ENCODE measurements at places on chromosomes 4 and X.

DNA sequence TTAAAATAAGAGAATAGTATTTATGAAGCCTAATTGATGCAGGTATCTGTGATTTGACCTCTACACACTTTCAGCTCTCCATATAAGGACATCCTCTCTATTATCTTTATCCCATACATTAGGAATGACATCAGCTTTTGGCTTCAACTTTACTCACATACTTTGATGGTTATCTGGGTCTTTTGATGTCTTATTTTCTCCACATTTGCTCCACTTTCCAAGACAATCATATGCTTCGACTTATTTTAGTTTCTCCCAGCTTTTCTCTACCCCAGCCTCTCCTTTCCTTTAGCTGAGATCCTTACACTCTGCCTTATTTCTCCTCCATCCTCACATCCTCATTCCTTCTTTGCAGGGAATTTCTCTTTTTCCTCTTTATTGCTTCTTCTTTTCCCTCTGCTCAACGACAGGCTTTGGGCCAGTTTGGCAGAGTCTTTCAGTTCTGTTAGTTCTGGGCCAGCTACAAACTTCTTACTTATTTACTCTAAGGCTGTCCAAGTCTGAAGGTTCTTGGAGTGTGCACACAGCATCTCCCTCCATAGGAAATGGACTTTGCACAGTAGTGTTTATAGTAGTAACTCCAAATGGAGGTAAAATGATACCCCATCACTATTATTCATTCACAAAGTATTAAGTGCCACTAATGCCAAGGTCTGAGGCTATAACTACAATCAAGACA, 50.5 kb downstream of the SLC4A4 start:
- no peak for DNase-seq

DNA sequence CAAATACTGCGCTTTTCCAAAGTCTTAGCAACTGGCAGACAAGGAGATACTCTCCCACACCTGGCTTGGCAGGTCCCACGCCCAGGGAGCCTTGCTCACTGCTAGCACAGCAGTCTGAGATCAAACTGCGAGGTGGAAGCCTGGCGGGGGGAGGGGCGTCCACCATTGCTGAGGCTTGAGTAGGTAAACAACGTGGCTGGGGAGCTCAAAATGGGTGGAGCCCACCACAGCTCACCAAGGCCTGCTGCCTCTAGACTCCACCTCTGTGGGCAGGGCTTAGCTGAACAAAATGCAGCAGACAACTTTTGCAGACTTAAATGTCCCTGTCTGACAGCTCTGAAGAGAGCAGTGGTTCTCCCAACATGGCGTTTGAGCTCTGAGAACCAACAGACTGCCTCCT, 23.0 kb upstream of the NFKB1 start:
- no peak for DNase-seq

DNA sequence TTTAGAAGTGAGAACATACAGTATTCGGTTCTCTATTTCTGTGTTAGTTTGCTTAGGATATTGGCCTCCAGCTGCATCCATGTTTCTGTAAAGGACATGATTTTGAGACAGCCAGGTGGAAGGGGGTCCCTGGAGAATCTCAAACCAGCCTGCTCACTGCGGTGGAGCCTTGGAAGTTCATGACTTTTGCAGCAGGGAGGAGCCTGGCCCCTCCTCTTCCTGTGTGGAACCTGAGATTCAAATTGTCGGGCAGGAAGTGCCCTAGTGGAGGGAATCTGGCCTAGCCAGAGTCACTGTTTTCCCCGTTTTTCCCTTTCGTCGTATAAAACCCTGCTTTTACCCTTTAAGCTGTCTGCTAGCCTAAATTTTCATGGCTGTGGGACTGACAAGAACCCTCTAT, 762.6 kb downstream of the PCDH18 start:
- DNase-seq: no peak

- no peak for DNase-seq
These were observed 191.0 kb upstream of the ARX start for GRCh38 chrX:25206778-25207177.

- DNase-seq: no peak
These were observed 26.4 kb downstream of the RBM47 start for GRCh38 chr4:40603281-40603680.

GRCh38 chr4:37486166-37486565, 200.0 kb downstream of the RELL1 start:
- no peak for DNase-seq

DNA sequence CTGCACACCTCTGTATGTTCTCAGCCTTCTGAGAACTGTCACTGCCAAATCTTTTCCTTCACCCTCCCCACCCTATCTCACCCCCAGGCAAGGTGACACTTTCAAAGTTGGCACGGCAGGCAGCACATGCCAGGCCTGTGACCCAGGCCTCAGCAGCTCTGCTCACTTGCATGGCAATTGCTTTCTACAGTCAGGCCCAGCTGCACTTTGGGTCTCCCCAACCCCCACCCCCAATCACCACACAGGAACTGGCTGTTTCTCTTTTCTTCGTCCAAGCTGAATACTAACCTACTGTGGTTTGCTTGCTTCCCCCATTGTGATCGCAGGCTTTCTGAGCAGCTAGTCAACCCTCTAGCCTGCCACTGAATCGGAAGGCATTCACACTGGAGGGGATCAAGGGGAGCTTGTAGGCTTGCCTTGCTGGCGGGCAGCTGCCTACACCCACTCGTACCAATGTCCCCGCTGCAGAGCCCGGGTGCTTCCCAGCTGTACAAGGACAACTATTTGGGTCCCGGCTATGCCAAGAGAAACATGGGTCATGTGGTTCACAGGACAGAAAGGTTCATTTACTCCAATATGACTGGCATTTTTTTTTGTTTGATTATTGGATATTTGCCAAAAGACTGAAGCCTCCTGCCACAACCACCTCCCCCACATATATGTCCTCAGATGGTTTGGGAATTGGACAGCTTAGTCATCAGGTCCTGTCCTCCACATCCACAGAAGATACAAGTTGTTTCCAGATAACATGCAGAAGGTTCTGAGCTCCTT, 28.1 kb downstream of the SLC25A43 start:
- DNase-seq: no peak

DNA sequence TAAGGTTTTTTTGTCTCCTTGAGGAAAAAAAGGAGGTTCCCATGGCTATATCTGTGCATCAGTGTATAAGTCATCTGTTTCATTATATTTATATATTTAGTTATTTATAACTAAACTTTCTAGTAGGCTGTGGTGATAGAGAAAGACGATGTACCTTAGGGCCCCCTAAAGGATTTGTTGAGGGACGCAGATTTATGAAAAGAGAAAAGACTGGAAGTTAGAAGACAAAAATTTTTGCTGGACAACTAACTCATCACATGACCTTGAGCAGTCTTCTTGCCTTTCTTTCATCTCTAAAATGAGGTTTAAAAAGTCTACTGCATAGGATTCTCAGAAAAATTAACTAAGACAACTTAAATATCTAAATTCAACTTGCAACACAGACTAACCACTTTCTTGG, 6.1 kb downstream of the GASK1B start:
- DNase-seq: no peak

GRCh38 chr4:106627051-106627450, 258.5 kb upstream of the GIMD1 start:
- no peak for DNase-seq

- no peak for DNase-seq
These were observed 46.2 kb downstream of the STAP1 start for GRCh38 chr4:67604749-67605148.

GRCh38 chr4:83581411-83582288, 45.7 kb downstream of the GPAT3 start:
- DNase-seq: no peak

- DNase-seq: no peak
These were observed 1.2 kb downstream of the BCOR start for GRCh38 chrX:40096395-40097091.

- no peak for DNase-seq
These were observed 20.6 kb downstream of the SH3KBP1 start for GRCh38 chrX:19866626-19867410.

GRCh38 chr4:99038213-99038612, 42.7 kb downstream of the METAP1 start:
- no peak for DNase-seq

- DNase-seq: no peak
These were observed 344.2 kb downstream of the GRIA2 start for GRCh38 chr4:157564771-157565170.

DNA sequence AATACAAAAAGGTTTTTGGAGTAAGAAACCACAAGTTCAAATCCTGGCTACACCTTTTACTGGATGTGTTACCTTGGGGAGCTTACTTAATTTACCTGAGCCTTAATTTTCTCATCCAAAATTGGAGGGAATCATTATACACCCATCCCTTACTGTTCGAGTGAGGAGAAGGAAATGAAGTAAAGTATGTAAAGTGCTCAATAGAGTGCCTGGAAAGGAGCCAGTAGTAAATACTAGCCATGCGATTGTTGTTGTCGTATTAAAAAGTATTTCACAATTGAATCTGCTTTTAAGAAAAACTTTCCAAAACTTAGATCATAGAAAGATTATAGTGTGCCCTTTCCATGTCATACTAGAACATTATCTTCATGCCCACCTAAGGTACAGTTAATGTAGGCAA, 124.5 kb downstream of the ATXN3L start:
- no peak for DNase-seq

DNA sequence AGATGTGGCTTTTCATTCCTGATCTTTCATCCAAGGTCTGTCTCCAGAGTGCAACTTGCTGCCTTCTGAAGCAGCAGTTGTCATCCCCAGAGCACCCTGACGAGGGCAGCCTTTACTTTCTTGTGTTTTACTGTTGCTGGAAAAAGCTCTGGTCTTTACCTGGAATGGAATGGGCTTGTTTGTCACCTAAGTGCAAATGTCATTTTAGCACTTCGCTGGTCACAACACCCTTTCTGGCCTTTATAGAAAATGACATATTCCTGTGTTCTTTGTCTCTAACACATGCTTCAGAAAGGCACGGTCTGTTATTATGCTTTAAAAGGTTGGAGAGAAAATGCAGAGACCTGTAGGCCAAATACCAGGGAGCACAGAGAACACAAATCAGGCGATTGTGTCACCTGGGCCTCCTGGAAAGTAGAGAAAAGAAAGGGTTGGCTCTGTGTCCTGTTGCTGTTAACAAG, 332.7 kb upstream of the IGFBP7 start:
- no peak for DNase-seq

DNA sequence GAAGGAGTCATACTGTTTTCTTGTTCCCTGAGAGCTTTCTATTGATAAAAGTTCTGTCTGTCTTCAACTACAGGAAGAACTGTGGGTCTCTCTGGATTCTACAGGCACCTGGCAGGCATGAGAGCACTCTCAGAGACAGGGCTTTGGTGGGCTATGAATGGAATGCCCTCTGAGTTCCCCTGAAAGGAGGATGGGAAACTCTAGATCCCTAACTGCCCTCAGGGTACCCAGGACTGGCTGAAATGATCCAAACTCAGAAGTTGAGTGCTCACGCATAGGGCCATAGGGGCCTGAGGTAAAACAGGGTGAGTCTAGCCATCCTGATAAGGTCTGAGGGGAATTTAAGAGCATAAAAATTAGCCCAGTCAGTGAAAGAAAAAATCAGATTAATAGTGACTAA, 59.0 kb upstream of the SCRG1 start:
- no peak for DNase-seq

Data from stimulated activated CD8-positive, alpha-beta memory T cell treated with anti-CD3 and anti-CD28 coated beads, Interleukin-7, amount 100 ng/mL, for 1 hour (primary cell).